AML-193 (cell line): ENCODE measurements at places on chromosomes 5 and 9.

DNA sequence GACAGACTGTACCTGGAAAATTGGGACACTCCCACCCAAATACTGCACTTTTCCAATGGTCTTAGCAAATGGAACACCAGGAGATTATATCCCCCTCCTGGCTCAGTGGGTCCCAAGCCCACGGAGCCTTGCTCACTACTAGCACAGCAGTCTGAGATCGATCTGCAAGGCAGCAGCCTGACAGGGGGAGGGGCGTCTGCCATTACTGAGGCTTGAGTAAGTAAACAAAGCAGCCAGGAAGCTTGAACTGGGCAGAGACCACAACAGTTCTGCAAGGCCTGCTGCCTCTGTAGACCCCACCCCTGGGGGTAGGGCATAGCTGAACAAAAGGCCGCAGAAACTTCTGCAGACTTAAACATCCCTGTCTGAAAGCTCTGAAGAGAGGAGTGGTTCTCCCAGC, 260.0 kb upstream of the ST8SIA4 start:
- no peak for DNase-seq

- no peak for DNase-seq
These were observed 90.2 kb upstream of the LHFPL2 start for GRCh38 chr5:78738693-78739300.

GRCh38 chr5:39426051-39426745, 1.4 kb upstream of the DAB2 start:
- DNase-seq: no peak

- DNase-seq: no peak
These were observed 362.8 kb downstream of the ISL1 start for GRCh38 chr5:51746023-51746422.

- DNase-seq: no peak
These were observed 8.4 kb downstream of the IRX4 start for GRCh38 chr5:1874348-1874747.

DNA sequence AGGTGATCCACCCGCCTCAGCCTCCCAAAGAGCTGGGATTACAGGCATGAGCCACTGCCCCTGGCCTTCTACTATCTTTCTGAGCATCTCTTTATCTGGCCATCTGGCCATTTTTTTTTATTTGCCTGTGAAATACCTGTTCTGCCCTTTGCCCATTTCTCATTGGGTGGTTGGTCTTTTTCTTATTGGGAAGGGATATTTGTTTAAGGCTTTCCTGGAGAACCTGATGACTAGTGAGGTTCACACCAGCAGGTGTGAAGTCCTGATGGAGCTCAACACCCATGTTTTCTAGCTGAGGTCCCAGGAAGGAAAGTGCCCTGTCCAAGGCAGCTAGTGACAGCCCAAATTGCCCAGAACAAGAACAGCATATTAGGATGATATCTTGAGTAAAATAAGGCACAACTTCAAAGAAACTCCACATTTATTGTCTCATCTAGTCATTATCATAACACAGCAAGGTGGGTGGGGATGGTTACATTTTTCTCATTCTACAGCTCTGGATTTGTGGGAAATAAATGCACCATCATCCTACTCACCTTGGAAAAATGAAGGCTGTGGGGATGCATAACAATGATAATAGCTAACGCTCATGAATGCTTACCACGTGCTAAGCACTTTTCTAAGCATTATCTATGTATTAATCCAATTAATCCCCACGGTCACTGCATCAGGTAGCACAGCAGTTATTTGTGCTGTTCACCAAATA, 20.3 kb downstream of the SLC36A3 start:
- no peak for DNase-seq

- DNase-seq: no peak
These were observed 13.2 kb downstream of the SPINK1 start for GRCh38 chr5:147818290-147818689.

GRCh38 chr5:139561655-139562451, 714 bp downstream of the UBE2D2 start:
- DNase-seq: no peak

GRCh38 chr9:114031037-114031630, 47.0 kb downstream of the AMBP start:
- no peak for DNase-seq

- no peak for DNase-seq
These were observed 113.9 kb downstream of the ARHGAP26 start for GRCh38 chr5:142884029-142884428.

GRCh38 chr9:19018201-19018600, 14.8 kb downstream of the SAXO1 start:
- no peak for DNase-seq

DNA sequence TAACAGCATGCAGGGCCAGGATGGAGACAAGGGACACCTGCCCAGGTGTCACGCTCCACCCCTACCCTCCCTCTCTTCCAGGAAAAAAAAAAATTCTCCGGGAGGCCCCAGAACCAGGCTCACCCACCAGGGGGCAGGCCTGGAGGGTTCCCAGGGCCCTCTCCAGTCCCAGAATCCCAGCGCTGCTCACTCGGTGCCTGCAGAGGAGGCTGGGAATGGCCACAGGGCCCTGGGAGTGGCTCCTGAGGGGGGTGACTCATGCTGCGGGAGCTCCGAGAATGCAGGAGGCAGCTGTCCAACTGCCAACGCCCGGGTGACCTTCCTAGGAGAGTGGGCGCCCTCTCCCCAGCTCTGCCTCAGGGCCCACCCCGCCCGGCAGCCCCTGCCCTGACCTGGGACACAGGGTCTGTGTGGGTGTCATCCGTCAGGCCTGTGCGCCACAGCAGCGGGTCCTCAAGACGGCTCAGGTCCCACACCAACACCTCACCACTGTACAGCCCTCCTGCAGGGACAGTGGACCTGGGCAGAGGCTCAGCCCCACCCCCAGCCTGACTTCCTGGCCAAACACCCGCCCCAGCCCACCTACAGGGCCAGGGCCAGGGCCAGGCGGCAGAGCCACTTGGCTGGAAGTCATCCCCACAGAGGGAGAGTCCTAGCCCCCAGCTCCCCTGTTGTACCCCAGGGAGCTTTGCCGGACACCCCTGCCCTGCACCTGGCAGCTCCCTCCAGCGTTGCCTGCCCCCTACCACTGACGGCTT, 21.2 kb downstream of the DYNC2I2 start:
- no peak for DNase-seq

GRCh38 chr5:139100825-139101224, 97.3 kb downstream of the SIL1 start:
- no peak for DNase-seq

DNA sequence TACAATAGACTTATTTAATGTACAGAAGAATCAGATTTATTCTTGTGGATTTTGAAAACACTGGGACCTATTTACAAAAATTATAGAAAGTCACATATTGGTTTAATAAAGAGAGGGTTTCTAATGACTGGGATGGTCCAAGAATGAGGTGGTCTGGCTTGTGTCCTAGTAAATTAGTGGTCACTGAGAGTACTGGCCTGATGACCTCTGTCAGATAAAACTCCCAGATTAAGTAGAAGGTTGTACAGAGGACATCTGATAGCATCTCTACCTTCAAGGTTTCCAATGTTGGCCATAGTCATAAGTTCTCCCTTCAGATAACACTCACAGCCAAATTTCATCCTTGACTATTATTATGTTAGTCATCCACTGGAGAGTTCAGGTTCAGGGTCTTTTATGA, 692.9 kb downstream of the MTRR start:
- DNase-seq: no peak

DNA sequence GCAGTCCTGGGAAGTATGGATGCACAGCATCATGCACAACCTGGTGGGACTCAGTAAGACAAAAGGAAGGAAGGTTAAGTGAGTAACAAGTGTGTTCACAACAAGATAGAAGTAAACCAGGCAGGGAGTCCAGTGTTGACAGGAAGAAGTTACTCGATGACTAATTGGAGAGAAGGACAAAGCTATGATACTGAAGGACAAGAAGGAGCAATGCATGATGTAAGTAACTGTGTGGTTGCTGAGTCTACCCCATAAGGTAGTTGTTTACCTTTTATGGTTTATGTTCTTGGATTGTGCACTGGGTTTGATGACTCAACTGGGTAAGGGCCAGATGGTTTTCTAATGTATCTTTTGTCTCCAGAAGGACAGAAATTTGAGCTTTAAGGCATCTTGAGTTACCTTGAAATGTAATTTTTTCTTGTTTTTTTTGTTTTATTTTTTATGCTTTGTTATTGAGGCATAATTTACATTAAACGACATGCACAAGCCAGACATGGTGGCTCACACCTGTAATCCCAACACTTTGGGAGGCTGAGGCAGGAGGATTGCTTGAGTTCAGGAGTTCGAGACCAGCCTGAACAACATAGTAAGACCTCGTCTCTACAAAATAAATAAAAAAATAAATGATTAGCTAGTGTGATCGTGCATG, 89.2 kb upstream of the CAST start:
- no peak for DNase-seq

GRCh38 chr9:108241384-108242073, 614.3 kb downstream of the ACTL7B start:
- no peak for DNase-seq

DNA sequence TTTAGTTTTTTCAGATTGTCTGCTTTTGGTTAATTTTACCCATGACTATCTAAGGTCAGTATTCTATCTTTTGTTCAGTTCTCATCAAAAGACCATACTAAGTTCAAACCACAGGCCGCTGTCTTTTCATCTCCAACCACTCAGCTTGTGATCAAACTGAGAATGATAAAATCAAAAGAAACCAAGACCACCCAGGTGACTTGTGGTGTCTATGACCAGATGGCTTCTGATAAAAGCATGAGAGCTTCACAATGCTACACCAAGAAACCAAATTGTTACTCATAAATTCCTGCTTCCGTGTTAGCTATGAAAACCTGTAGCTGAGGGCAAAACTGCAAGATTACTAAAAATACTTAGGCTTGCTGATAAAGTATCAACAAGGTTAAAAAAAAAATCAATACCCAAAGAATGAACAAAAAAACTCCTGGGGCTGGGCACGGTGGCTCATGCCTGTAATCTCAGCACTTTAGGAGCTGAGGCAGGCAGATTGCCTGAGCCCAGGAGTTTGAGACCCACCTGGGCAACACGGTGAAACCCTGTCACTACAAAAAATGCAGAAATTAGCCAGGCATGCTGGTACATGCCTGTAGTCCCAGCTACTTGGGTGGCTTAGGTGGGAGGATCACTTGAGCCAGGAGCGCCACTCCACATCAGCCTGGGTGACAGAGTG, 25.8 kb upstream of the GPX8 start:
- no peak for DNase-seq

DNA sequence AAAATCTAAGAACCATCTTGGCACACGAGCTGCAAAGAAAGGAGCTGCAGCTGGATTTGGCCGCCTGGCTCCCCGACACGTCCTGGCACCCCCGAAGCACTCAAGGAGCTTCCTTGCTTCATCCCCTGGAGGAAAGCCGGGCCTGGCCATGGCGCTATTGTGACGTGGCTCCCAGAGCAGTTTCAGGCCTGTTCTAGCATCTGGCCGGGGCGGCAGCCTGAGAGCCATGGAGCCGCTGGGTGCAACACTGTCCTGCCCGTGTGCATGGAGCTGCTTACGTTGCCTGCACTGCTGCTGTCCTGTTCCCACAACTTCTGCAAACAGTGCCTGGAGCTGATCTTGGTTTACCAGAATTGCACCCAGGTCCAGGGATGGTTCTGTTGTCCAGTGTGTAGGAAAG, 63.5 kb downstream of the PTPDC1 start:
- DNase-seq: no peak

DNA sequence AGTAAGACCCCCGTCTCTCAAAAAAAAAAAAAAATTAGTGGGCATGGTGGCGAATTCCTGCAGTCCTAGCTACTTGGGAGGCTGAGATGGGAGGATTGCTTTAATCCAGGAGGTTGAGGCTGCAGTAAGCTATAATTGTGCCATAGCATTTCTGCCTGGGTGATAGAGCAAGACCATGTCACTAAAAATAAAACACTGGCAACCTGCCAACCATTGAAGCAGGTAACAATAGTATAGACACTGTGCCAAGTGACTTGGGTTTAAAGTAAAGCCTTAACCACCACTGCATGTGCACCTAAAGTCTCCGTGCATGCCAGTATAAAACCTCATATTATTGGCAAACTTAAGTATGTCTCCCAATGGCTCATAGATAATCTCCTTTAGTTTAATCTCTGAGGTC, 3.4 kb upstream of the APBA1 start:
- no peak for DNase-seq

DNA sequence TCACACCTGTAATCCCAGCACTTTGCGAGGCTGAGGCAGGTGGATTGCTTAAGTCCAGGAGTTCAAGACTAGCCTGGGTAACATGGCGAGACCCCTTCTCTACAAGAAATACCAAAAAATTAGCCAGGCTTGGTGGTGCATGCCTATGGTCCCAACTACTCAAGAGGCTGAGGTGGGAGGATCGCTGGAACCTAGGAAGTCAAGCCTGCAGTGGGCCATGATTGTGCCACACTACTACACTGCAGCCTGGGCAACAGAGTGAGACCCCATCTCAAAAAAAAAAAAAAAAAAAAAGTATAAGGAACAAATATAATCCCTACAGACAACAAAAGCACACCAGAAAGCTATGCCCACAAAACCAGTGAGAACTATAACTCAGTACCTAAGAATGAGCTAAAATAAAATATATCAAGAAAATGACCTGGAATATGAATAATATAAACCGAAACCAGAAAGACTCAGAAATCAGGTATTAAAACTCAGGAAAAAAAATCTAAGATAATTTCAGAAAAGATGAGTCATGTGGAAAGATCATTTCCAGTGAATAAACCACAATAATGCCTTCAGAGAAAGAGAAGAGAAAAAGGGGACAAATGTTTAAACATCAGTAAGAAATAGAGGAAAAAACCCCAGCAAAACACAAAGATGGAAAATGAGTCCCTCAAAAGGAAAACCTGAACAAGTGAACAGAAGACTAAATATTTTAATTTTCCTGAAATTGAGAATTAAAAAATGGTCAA, 57.4 kb downstream of the GOLPH3 start:
- no peak for DNase-seq

DNA sequence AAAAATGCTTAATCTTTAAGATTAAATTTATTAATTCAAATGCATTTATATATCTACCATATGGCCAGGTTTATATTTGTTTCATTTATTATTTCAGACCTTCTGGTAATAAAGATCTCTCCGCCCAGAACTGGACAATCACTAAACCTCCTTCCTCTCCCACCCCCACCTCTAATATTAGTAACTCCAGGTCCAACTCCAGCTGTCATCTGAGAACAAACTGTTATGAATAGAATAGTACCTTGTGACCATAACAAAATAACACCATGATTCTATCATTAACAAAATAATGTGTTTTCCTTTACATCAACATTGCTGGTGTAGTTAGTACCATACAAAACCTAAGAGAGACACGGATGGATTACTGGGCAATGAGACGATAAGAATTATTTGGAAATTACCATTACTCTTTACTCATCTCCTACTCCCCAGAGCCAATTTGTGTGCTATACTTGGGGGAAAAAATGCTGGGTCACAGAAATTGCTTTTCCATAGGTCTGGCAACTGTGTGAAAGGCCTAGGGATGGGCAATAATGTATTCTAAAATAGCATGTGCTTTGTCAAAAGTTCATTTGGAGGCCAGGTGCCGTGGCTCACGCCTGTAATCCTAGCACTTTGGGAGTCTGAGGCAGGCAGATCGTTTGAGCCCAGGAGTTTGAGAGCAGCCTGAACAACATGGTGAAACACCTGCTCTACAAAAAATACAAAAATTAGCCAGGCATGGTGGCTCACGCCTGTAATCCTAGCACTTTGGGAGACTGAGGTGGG, 186.1 kb downstream of the ENC1 start:
- DNase-seq: no peak
